Activated CD4-positive, alpha-beta T cell treated with anti-CD3 and anti-CD28 coated beads, Interleukin-2, amount 10 ng/mL, durations not matched to agents 7 days and 5 days (primary cell): ENCODE measurements at places on chromosomes 7 and 10.

- DNase-seq: no peak
Measured at GRCh38 chr10:103806395-103807187, 48.8 kb downstream of the SH3PXD2A start.

DNA sequence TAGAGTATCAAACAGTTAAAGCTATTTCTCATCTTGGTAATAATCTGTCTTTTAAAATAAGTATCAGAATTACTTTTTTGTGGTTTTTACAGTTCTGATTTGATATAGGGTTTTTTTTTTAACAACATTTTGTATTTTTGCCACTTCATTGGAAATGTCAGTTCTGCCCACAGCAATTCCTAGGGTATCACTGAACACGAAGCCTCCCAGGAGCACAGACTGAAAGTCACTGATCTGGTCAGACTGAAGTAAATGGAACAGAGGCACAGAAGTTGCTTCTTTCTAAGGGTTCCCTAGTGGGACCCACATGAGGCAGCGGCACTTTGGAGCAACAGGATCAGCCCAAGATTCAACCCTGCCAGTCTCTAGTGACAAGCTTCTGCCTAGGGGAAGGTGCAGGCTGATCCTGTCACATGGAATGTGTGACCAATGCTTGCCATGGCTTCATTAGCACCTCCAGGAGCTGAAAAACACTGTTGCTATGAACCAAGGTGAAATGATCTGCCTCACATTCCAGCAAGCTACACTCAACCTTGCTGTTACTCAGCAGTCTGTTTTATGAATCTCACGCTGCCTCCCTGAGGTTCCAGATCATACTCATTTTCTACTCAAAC, 273.4 kb upstream of the CSTF2T start:
- no peak for DNase-seq

DNA sequence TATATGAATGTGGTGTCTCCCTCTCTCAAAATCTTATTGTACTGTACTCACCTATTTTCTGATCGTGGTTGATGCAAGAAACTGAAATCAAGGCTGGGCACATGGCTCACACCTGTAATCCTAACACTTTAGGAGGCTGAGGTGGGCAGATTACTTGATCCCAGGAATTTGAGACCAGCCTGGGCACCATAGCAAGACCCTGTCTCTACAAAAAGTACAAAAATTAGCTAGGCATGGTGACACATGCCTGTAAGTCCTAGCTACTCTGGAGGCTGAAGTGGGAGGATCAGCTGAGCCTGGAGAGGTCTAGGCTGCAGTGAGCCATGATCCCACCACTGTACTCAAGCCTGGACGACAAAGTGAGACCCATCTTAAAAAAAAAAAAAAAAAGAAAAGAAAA, 16.0 kb downstream of the MMRN2 start:
- DNase-seq: no peak

- no peak for DNase-seq
Measured at GRCh38 chr7:70645279-70645678, 486.7 kb upstream of the GALNT17 start.
